ENCODE measurements at places on chromosomes 11 and 22. TPM values are rescaled to one million over a fixed set of nuclear protein-coding genes. Genes with fewer than 3 reads are reported as not detected.

The PATE2 gene
- 0.08 TPM for total RNA-seq

The CRACR2B gene
- 140 TPM for total RNA-seq

The DUSP8 gene
- 18.4 TPM for total RNA-seq

The SAA4 gene
- total RNA-seq = 0.44 TPM

The GLYAT gene
- total RNA-seq = 0.18 TPM

The B3GAT1 gene
- 0.14 TPM for total RNA-seq

- no peak for DNase-seq
These were observed 81.4 kb upstream of the PARVA start for GRCh38 chr11:12295943-12296342.

DNA sequence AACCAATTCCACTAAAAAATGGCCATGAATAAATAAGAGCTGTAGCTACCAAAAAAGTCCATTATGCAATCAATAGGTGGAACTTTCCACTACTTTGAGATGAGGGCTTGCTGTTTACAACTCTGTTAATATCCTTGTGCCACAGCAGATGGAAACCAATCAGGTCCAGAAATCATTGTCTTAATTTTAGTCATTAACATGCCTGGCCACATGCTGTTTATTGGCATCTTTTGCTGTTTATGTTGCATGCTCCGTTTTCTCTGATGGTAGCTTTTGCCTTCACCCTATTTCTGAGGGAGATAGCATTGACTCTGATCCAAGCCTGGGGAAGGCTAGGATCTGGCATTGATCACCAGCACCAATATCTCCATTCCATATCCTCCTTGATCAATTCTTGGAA, 192.9 kb upstream of the SEZ6L start:
- no peak for DNase-seq

GRCh38 chr22:44172370-44173108, 8.2 kb upstream of the PARVG start:
- DNase-seq = no peak

GRCh38 chr11:23405350-23405937, 545.2 kb upstream of the CCDC179 start:
- DNase-seq = no peak

DNA sequence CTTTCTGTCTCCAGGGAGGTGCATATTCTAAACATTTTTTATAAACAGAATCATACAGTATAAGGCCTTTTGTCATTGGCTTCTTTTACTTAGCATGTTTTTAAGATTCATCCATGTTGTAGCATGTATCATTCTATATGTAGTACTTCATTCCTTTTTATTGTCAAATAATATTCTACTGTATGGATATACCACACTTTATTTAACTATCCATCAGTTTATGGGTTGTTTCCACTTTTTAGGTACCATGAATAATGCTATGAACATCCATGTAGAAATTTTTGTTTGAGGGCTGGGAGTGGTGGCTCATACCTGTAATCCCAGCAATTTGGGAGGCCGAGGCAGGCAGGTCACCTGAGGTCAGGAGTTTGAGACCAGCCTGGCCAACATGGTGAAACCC, 73.1 kb downstream of the PHF21A start:
- no peak for DNase-seq

- DNase-seq = peak; percentile 32
These were observed 4.7 kb downstream of the MPEG1 start for GRCh38 chr11:59207988-59208451.

DNA sequence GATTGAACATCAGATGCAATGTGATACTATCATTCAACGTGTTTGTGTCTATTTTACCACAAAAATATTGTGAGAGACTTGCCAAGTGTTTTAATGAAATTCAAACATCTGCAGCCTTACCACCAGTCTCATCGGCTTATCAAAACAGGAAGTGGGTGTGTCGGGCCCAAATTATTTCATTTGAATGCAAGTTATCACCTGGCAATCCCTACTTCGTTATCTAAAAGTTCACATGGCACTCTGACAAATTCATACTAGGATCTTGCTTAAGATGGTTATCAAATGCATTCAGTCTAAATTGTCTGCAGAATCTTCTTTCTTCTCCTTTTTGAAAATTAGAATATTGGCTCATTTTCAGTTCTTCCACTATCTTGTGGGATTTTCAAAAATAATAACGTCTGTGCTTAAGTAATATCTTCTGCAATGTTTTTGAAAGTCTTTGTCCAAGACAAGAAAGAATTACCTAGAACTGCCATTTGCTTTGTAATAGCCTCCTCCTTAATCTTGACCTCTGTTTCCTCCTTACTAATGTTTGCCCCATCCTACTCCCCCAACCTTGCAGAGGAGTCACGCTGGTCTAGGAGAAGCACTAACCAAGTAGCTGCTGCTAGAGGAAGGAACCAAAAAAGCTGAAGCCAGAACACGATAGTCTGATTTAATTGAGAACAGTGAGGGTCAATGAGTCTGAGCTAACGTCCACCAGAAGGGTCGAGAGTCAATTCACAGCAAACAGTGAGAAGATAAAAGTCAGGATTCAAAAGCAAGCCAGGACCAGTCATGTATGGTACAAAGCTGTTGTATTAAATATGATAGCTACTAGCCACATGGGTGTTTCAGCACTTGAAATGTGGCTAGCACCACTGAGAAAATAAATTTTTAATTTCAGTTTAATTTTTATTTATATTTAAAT, 10.2 kb upstream of the BIRC3 start:
- DNase-seq = no peak

DNA sequence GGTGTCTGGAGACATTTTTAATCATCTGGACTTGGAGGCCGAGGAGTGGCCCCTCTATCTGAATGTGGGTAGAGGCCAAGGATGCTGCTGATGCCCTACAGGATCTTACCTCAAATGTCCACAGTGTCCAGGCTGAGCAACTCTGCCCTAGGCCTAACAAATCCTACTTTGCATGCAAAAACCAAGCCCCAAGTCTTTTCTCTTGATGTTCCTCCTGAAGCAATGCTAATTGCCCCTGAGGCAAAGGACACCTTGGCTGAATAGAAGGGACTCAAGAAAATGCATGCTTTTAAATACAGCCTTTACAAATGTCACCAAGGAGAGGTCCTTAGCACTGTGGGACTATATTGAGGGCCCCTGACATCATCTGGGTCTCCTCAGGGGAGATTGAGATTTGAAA, 43.8 kb upstream of the PHF21B start:
- DNase-seq = no peak

GRCh38 chr11:125350206-125351032, 145.6 kb downstream of the FEZ1 start:
- DNase-seq = no peak

DNA sequence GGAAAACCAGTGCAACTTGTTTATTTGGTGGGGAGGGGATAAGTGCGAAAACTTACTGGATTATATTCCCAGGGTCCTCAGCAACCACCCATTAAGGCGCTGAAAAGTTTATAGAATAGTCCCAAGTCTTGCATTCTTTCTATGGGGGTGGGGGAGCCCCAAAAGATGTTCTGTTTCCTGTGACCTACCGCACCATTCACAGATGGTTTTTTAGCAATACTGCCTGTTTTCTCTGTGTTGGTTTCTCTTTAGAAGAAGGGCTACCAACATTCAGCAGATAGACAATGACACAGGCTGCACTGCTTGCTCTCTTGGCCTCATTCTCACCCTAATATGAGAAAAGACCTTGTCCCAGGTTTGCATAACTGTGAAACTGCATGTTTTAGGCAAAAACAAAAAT, 86.5 kb downstream of the FAM76B start:
- DNase-seq = no peak

GRCh38 chr22:45859231-45860161, 117.5 kb downstream of the WNT7B start:
- DNase-seq = no peak

DNA sequence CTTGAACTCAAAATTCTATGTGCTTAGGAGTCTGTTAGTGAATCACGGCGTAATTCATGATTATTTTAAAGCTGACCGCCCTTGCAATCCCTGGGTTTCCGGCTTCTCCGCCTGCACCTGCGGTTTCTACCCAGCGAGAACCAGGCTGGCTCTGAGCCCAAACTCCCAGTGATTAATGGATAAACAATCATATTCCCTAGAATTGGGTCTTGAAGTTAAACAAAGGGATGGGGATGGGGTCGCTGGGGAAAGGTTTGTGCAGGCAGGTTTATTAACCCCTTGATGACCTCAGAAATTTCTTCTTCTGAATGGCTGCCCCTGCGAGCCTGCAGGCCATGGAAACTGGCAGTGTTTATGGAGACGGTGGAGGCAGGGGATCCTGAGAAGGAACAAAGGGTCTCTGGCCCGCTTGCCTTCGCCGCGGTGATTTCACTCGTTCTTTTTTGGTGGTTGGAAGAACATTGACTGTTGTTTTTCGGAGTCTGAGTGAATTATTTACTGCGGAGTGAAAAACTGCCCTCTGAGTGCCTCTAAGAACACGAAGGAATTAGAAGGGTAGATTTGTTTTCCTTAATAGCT, 1000.3 kb downstream of the BRD1 start:
- peak; percentile 56 for DNase-seq

DNA sequence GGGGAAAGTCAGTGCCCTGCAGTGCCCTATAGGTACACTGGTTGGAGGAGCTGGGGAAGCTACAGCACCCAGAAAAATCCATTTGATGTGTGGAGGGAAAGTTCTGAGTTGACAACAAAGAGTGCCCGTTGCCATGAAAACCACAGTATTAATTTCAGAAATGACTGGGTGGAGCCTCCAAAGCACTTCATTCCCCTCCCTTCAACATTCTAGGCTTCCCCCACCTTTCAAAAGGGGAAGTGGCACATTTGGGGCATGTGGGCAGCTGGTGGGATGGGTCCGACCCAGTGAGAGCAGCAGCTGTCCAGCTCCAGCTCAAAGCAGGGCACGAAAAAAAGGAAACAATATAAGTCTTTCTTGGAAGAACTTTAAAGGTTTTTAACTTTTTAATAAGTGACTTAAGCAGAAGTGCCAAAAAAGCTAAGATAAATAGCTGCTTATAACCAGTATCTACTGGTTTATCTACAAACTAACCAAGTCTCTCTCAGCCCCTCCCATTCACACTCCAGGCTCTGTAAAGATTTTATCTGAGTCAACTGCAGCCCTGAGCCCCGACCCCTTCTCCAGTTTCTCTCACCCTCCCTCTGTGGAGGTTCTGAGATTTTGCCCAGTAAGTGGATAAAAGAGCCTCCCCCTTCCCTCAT, 9.0 kb upstream of the AHNAK start:
- DNase-seq = no peak

DNA sequence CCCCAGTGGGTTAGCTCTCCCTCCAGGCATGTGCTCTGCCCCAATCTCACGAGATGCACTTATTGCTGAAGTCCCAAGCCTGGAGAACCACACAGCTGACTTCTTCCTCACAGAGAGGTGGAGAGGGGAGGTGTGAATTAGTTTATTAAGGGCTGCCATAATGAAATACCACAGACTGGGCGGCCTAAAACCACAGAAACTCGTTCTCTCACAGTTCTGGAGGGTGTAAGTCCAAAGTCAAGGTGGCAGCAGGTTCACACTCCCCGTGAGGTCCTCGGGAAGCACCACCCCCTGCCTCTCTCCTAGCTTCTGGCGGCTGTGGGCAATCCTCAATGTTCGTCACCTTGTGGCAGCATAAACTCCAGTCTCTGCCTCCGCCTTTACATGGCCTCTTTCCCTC, 39.3 kb downstream of the TECTA start:
- DNase-seq = no peak

DNA sequence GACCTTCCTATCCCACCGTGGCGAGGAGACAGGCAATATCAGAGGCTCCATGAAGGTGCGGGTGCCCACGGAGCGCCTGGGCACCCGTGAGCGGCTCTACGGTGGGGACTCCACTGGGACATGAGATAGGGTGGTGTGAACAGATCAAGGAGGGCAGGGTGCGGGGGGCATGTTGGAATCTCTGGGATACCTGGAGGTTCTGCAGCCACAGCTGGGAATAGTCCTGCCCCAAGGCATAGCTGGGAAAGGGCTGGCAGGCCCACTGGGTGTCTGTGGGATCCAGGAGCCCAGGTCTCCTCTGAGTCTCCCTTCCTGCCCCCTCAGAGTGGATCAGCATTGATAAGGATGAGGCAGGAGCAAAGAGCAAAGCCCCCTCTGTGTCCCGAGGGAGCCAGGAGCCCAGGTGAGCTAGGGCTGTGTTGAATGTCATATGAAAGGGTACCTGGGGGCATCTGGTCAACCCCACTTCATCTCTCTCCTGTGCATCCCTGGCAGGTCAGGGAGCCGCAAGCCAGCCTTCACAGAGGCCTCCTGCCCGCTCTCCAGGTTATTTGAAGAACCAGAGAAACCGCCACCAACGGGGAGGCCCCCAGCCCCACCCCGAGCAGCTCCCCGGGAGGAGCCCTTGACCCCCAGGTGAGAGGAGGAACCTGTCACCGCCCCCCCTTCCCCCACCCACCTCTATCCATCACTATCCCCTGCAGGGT, 8.5 kb downstream of the PHOX2A start:
- no peak for DNase-seq

DNA sequence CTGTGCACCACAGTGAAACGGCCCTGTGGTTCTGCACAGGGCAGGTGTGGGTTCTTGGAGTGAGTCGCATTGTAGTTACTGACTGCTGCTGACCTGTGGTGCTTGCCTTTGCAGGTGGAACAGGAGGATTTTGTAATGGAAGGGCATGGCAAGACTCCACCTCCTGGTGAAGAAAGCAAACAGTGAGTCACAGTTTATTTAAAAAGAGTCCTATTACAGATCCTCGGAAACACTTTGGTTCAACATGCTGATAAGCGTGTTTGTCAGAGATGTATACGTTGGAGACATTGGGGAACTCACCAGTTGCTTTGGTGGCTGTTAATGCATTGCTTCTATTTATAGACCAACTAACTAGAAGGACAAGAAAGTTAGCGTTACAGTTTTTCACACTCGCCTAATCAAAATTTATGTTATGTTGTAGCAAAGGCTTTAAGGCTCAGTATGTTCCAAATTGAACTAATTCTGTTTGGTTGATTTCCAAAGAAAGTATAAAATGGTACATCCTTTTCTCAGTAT, 21.7 kb upstream of the TNRC6B start:
- peak; percentile 58 for DNase-seq

GRCh38 chr11:70124321-70125000, 46.3 kb downstream of the ANO1 start:
- DNase-seq = no peak

- no peak for DNase-seq
These were observed 1196.7 kb upstream of the TENM4 start for GRCh38 chr11:80637571-80637970.

GRCh38 chr11:20669820-20670684, 666 bp downstream of the NELL1 start:
- DNase-seq = no peak

- peak; percentile 67 for DNase-seq
These were observed 3.4 kb downstream of the CEND1 start for GRCh38 chr11:786235-787083.

GRCh38 chr22:32080904-32081303, 37.8 kb downstream of the SLC5A1 start:
- no peak for DNase-seq

- no peak for DNase-seq
These were observed 76.5 kb downstream of the SWAP70 start for GRCh38 chr11:9740202-9740883.

DNA sequence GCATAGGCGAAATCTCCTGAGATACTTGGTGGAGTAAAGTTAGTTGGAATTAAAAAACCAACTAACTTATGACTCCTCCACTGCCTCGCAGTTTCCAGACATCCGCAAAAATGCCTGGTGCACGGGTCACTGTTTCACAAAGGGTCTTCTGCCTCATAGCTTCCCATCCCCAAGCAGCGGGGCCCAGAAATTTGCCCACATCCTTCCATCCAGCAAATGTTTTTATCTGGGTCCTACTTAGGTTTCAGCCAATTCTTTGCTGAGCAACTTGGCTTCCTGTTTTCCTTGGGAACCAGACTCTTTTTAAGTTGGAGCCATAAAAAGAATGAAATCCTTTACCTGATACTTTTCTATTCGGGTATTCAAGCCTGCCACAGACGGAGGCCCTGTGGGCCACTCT, 36.2 kb downstream of the FZD4 start:
- no peak for DNase-seq

- no peak for DNase-seq
These were observed 41.5 kb upstream of the EP300 start for GRCh38 chr22:41050883-41051282.

Measured in pancreas (tissue), 10 donors.